ENCODE measurements at places on chromosomes 1 and 21.

DNA sequence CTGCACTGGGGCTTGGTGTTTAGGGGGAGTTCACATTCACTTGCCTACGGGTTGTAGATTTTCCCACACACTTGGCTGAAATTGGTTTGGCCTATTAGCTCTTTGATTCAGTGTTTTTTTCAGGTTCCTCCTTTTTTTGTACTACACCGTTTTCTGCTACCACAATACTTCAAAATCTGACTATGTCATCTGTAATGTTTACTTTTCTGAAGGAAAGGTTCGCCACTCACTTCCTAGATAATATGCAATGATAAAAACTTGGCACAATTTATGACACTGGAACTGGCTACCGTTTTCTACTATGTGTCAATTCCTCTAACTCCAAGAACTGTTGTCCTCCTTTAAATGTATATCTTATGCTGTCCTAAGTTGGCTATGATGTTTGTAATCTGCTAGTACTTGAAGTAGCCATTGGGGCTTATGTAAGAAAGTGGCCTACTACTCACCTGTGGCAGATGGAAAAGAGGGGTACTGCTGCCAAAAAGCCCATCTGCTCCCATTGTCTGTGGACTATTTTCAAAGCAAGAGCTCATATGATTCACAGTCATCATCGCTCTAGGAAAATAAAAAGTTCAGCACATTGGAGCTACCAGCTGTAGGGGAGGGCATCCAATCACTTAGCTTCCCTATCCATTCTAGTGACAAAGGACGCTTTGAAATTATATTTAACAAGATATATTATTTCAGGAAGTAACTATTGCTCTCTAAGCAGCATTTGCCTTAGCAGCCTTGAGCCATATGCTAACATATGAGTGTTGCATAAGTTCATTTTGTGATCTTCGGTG lies 42.4 kb upstream of the BACH1 start:
- no peak for DNase-seq

GRCh38 chr1:28865997-28866650 lies 48.2 kb upstream of the EPB41 start:
- DNase-seq: no peak

GRCh38 chr1:97820470-97821188 lies 100.2 kb downstream of the DPYD start:
- peak; percentile 12 for DNase-seq

GRCh38 chr1:171852272-171852671 lies 11.0 kb downstream of the DNM3 start:
- no peak for DNase-seq

- no peak for DNase-seq
Measured at GRCh38 chr1:53090227-53091147, 28.5 kb downstream of the PODN start.

DNA sequence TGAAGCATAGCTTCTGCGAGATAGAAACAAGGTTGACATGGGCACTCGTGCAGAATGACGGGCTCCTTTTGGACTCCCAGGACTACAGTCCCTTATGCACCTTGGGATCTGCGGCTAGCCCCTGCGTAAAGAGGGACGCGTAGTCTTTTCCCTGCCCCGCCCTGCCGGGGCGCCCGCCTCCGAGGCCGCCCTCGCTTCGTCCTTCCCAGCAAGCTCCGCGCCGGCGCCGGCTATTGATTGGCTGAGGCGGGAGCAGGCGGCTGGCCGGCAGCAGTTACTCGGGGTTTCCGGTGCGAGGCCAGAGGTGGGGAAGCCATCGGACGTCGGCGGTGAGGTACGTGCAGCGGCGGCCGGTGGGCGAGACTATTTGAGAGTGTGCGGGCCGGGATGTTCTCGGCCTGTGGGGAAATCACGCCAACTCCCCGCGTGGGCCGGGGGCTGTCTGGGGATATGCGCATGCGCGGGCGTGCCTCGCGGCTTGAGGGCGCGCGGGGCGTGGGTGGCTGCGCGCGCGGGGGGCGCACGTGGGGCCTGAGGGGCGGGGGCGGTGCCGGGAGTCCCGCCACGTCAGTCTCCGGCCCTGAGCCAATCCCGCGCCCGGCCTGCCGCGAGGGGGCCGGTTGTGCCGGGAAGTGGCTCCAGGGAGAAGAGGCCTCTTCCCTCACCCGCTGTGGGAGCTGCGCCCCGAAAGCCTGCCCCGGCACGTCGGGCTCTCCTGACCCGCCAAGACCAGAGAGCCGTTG lies at the start of gene TXLNA:
Gene TXLNA (plus strand): TSS at position 233 of the 743 bp plus-strand sequence. CDS start 671 bp downstream, outside the sequence.
- DNase-seq: peak; percentile 96

- peak; percentile 33 for DNase-seq
Measured at GRCh38 chr1:114353262-114353661, 157.7 kb downstream of the TRIM33 start.

- DNase-seq: no peak
Measured at GRCh38 chr1:90722874-90723589, 5.9 kb upstream of the BARHL2 start.

DNA sequence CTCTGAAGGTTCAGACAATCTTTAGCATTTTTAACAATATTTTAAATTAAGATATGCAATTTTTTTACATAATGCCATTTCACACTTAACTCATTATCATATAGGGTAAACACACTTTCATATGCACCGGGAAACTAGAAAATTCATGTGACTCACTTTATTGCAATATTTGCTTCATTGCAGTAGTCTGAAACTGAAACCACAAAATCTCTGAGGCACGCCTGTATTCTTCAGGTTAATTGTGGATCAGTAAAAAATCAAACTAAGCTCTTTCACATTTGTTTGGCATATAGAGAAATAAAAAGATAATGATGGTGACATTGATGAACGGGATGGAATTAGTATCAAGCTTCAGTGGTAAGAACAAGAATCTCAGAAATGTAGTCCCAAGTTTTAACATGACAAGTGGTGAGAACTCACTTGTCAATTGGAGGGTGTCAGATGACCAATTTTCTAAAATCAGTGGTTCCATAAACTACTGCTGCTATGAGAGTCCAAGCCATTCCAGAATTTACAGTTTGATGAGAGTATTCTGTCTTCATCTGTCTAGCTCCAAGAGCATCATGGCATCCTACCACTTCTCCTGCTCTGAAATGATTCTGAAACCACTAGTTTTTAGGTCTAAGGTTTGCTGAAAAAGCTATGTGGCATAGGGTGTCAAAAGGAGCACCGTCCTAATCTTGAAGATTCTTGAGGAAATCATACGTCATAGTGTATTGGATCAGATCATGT lies 281.0 kb downstream of the PTPRC start:
- DNase-seq: no peak

DNA sequence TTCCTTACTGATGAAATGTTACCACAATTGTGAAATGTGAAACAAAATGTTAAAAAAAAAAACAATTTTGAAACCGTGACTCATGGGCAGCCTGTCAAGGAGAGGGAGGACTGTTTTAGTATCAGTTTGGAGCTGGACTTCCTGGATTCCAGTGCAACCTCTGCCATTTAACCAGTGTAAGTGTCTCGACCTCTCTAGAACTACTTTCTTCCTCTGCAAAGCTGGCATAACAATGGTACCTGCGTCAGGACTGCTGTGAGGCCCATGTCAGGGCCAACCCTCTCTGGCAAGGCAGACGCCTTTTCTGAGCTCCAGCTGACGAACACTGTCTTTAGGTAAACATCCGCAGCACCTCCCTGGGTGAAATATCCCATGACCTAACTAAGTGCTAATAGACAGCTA lies 20.9 kb downstream of the URB1 start:
- no peak for DNase-seq
